ENCODE measurements at places on chromosomes 7 and 10.
A peak's percentile ranks its signal among the peaks of the same experiment; 100 is the strongest.

GRCh38 chr10:30705101-30705624 lies 75.6 kb upstream of the LYZL2 start:
- DNase-seq, result no peak

DNA sequence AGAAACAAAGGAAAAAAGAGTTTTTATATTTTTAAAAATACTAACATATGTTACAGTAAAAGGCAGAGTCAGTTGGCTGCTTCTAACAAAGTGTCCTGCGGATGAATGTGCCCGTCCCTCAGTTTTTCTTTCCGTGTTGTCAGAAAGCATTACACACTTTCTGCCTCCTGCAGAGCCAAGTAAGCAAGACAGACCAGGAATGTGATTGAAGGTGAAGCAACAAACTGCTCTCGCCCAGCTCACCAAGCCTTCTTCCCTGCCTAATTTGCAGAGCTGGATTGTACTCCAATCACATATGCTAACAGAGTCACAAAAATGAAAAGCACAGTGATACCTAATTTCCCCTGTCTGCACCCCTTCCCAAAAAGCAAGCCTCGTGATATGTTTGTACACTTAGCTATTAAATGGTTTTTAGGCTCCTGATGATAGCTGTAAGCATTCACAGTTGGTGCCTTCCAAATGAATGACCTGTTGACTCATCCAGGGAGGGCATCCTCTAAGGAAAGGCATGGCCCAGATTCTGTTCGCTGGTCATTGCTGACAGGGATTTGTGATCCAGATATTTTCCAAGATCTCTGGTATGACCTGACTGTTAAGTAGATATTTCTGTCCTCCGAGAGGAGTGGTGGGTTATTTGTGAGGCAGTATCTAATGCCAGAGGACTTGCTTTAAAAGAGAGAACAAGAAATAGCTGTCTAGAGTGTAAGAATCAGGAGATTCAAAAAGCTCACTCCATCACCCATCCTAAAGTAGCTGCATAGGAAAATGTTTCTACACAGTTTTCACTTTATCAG lies 187.3 kb upstream of the PLXDC2 start:
- peak; percentile 6 for DNase-seq

DNA sequence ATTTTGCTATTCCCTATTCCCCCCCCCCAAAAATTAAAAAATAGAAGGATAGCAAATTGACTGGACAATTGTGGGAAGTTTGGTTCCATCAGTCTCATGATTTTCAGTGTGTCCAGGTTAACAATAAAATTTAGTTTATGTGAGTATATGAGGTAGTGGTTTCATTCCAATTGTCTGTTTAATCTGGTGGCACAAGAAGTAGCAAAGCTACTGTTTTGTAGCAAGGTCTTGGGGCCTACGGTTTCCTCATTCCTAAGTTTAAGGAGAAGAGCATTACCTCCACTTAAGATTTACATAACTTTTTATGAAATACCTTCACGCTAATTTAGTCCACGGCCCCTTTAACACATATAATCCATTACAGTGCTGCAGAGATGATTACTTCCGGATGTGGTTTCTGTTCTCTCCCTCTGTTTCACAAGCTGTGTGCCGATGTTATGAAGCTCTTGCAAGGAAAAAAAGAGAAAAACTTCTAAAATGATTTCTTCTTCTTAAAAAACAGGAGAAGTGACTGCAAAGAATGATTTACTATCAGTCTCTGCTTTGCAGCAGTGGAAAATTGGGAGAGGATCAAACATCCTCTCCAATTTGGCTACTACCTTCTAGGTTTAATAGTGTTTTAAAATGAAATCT lies 32.7 kb upstream of the NPVF start:
- peak; percentile 72 for DNase-seq

- DNase-seq, result no peak
Measured at GRCh38 chr7:102068846-102069245, 217.8 kb upstream of the SH2B2 start.

DNA sequence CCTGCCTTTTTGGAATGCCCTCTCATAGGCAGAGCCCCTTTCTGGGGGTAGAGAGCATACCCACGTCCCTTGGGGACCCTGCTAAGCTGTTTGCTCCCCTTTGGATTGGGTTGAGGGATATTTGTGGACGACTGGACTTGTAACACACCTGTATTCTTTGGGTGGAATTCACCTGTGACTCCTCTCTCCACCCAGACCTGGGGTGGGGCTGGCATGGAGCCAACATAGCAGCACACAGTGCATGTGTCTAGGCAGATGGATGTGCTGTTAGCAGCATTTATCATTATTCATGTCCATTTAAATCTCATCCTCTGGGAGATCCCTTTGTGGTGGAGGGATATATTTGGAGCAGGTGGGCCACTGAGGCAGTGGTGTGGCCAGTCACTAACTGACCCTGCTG lies 51.0 kb downstream of the CDH23 start:
- DNase-seq, result no peak

DNA sequence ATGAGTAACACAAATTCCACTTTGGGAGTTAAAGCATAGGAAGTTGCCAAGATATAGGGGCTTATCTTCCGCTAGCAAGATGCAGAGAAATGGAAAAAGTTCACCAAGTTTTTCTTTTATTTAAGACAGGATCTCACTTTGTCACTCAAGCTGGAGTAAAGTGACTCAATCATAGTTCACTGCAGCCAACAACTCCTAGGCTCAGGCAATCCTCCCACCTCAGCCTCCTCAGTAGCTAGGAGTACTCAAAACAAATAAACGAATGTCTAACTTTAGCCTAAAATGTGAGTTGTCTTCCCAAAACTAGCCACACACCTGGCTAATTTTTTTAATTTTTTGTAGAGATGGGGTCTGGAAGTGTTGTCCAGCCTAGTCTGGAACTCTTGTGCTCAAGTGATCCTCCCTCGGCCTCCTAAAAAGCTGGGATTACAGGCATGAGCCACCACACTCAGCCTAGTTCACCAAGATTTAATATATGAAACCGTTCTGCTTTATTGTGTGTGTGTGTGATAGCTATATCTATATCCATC lies 9.9 kb downstream of the VIM start:
- peak; percentile 63 for DNase-seq

DNA sequence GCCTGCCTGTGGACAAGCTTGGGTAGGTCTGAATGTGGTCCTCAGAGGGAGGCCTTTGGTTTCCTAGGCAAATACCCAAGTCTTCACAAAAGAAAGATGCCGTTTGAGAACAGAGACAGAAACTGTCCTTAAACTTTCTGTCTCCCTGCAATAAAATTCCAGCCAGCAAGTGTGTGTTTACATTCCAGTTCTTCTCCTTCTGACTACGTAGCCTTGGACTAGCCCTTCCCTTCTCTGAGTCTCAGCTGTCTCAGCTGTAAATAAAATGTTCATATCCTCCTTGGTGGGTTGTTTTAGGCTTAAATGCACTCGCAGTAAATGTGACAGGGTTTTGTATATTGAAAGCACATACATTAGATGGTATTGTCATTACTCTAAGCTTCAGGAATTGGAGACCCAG lies 561.2 kb upstream of the MKI67 start:
- no peak for DNase-seq

GRCh38 chr7:67402280-67402679 lies 405.6 kb downstream of the TYW1 start:
- DNase-seq, result no peak

DNA sequence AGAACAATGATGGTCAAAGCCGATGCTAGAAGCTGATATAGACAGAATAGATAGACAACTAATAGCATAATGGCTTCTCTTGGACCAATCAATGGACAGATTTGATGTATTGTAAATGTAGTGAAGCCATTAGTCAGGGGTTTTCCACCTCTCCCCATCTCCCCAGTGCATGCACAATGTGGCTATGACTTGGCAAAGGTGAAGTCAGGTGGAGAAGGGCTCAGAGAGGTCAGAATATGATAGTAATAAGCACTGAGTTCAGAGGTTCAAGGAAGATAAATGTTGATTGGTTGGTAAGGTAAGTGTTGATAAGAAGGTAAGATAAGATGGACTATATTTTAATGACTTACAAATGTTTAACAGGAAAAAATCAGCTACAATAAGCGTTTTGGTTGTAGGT lies 28.5 kb downstream of the BLNK start:
- DNase-seq, result no peak

GRCh38 chr10:988667-989545 lies 672 bp downstream of the GTPBP4 start:
- DNase-seq, result peak; percentile 12

DNA sequence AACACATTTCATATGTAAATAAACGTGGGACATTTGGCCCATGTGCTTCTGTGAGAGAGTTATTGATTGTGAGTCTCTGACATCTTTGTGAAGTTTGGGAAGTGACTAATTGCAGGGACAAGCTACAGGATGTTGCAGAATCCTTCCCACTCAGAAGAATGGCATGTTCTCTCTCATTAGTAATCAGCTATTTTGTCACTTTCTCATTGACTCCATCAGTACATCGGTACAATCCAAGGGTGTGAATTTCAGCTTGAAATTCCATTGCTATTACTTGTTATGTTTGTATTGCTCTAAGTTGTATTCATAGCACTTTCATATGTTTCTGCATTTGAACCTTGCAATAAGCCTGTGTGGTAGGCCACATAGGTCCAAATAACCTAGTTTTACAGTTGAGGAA lies 100.0 kb upstream of the KCNMA1 start:
- peak; percentile 96 for DNase-seq

DNA sequence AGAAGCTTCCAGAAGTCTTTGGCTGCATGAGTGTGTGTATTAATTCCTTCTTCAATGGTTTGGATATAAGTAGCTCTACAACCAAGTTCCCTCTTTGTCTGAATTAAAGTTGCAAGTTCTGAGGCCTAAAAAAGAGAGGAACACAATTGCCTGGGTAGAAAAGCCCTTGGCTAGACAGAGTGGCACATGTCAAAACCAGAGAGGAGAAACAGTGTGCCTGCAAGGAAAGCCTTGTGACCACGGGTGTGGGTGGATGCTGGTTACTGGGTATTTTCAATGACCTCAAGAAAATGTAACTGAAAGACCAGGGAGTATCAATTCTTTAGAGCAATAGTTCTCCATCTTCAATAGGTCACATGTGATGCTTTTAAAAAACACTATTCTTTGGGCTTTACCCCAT lies 148.3 kb downstream of the SVIL start:
- DNase-seq, result no peak

DNA sequence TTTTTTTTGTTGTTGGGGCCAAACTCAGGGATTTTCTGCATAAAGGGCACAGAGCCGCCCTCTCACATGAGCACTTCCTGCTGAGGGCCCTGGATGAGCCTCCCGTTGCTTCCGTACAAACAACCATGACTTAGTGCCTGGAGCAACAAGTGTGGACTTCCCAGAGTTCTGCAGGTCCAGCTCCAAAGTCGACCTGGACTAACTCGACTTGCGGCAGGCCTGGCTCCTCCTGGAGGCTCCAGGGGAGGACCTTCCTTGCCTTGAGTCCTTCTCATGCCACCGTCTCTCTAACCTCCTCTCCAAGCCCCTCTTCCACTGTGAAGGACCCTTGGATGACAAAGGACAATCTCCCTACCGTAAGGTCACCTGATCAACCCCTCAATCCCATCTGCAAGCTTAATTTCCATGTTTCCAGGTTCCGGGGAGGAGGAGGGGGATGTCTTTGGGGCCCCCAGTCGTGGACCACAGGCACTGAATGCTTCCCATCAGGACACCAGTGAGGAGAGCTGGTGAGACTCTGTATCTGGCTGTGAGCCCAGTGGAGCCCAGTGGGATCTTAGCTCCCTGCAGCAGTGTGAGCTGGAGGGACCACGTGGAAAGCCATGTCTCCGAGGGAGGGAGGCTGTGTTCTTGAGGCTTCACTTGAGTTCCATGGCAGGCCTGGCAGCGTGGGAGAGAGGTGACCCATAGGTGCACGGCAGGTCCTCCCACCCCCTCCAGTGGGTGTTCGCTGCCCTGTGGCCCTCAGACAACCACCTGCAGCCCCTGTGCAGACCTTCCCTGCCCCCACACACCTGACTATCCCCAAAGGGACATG lies 199.5 kb upstream of the PPP2R2D start:
- DNase-seq, result no peak

DNA sequence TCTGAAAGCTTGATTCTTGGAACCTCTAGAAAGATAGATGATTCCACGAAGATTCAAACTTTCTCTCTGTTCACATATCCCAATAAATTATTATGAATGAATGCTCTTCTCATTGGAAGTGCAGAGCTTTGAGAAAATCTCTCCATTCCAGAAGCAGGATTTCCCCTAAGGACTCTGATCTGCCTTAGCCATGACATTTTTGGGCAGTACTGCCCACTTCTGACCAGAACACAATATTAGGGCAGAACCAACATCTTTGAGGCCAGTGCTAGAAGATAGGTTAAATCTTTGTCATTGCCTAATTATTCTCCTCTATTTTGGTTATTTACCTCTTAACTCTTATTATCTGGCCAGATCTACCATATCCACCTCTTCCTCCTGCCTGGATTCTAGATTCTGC lies 49.9 kb downstream of the ARMC3 start:
- DNase-seq, result no peak

- DNase-seq, result no peak
Measured at GRCh38 chr7:139658908-139659675, 118.7 kb downstream of the HIPK2 start.

DNA sequence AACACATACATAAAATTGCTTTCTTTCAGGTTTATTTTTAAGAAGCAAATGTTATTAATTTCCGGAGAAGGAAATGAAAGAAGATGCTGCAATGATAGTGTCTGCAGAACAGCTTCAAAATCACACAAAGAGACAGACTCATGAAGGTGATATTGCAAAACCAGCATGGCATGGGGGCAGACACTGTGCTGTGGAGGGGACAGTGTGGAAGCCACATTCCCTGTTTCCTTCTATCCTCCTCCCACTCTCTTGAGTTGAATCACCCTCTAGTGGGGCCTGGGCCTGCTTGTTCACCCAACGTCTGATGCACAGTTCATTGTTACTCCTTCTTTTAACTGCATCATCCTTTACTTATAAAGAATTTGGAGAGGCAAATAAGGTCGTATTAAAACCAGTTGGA lies 104.0 kb upstream of the INSIG1 start:
- DNase-seq, result no peak

- no peak for DNase-seq
Measured at GRCh38 chr7:135553346-135553745, 4.4 kb upstream of the NUP205 start.

DNA sequence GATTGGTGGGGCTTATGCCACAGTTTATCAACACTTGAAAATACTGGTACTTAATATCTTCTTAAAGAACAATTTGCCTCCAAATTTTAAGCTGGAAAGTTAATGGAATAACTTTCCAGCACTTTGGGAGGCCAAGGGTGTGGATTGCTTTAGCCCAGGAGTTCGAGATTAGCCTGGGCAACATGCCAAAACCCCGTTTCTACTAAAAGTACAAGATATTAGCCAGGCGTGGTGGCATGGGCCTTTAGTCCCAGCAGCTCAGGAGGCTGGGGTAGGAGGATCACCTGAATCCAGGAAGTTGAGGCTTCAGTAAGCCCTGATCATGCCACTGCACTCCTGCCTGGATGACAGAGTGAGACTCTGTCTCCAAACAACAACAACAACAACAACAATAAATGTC lies 56.0 kb downstream of the PRF1 start:
- DNase-seq, result no peak

DNA sequence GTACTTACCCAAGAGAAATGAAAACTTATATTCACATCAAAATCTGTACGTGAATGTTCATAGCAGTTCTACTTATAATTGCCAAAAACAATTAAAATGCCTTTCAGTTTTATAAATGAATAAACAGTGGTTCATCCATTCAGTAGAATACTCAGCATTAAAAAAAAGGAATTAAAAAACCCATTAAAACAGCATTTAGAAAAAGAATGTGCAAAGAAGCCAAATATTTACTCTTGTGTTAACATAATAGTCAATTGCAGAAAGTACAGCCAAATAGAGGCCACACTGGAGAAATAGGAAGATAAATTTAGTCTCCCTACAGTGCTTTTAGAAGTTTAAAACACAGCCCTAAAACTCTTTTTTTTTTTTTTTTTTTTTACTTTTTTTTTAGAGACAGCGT lies 54.6 kb downstream of the MYO3A start:
- no peak for DNase-seq

GRCh38 chr10:3203016-3203811 lies 30.6 kb upstream of the PITRM1 start:
- no peak for DNase-seq
